T-helper 2 cell (primary cell): ENCODE measurements at places on chromosomes 6 and 20.

- no peak for DNase-seq
Observed at GRCh38 chr6:93792746-93793145, 373.4 kb upstream of the EPHA7 start.

DNA sequence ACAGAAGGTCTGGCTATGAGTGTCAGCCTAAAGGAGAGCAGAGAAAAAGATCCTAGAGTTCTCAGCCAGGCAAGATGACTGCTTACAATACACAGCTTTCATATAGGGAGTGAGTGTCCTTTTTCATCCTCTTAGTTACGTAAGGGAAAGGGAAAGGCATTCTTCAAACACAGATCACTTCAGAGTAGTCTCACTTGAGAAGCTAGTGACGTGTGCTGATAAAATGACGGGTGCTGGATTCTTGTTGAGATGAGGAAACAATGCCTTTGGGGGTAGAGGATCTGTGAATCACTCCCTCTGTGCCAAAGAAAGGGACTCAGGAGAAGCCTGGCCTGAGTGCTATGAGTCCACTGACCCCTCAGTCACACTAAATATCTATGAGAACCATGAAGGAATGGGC is 117.3 kb downstream of the QRSL1 start:
- no peak for DNase-seq

DNA sequence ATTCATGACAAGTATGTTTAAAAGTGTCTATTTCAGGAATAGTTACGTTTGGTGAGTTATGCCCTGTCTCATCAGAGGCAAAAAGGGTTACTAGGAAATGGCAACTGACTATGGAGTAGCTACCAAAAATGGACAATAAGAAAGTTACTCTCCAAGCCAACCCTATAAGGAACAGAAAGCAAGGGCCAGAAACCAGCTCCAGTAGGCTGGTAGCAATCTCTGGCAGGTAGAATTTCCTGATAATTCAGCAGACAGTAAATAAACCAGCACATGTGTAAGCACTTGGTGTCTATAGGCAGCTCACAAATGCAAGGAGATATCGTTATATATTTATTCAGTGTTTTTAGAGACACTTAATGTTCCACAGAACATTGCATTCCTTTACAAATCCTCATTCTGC is 20.3 kb downstream of the SOX4 start:
- no peak for DNase-seq

- DNase-seq = no peak
Observed at GRCh38 chr6:162817196-162817595, 89.4 kb downstream of the PACRG start.

DNA sequence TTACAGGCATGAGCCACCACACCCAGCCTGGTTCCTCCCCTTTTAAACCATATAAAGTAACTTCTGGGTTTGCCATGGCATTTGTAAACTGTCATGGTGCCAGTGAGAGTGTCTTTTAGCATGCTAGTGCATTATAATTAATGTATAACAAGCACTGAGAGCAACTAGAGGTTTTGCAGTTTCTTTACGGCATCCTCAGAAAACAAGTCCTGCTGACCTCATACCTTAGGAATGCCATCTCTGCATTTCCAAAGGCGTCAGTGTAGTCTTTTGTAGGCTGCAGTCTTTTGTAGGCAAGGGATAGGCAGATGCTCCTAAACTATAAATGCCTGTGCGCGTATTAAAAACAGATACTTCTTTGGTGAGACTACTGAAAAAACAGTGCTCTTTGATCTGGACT is 75.0 kb upstream of the EZR start:
- no peak for DNase-seq

- no peak for DNase-seq
Observed at GRCh38 chr20:54132612-54133433, 41.0 kb downstream of the CYP24A1 start.

GRCh38 chr6:18672852-18673251 is 285.7 kb downstream of the RNF144B start:
- DNase-seq = no peak
